Stimulated activated CD8-positive, alpha-beta memory T cell treated with anti-CD3 and anti-CD28 coated beads, Interleukin-7, amount 100 ng/mL, for 4 hours (primary cell): ENCODE measurements at places on chromosomes 1 and 21.

DNA sequence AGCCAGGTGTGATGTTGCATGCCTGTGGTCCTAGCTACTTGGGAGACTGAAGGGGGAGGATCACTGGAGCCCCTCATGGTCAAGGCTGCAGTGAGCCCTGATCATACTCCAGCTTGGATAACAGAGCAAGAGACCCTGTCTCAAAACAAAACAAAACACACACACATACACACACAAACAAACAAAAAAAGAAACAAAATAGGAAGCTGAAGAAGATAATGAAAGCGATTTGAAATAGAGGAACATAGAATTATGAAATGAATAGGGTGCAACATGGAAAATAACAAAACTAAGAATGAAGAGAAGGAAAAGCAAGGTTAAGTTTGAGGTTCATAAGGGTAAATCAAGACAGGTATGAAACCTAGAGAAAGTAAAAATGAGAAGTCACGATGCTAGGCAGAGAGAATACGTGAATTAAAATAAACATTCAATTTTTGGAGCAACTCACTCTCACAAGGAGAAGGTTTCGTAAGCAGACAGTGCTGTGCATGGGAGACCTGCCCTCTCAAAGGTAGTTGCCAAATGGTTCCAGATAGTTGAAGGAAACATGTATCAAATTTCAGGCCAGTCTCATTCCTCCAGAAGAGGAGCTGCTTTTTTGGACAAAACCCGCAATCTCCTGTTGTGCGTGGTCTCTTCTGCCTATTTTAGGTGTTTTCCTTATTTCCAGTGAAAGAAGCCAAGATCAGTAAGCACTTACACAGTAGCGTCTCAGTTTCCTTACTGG lies 3.3 kb downstream of the CD46 start:
- no peak for DNase-seq

DNA sequence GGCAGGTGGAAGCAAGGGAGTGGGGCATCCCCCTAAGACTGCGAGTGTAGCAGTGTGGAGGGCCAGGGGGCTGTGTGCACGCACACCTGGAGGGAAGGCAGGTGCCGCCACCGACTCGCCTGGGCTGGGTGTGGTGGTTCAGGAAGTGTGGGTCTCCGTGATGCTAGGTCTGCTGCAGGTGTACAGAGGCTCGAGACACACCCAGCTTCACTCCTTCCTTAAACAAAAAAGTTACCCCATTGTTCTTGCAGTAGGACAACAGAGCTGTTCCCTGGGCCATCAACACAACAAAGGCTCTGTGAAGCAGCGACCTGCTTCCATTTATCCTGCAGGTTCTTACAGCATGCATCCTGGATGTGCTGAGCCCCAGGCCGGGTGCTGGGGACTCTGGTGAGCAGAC lies 100.4 kb upstream of the TMEM51 start:
- no peak for DNase-seq

DNA sequence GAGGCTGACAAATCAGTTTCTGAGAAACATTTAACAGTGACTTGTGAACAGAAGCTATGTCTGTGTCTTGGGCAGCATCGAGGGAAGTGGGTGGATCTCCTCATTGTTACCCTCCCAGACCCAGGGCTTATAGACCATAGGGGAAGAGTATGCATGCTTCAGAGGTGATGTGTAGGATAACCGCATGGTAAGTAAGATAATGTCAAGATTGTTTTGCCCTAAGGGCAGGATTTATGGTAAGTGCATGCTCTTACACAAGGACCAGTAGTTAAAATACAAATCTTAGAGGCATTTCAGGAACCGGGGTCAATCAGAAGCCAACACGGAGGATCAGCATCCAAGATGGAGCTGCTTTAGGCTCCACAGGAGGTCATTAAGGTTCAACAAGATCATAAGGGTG lies 7.7 kb upstream of the PRMT2 start:
- no peak for DNase-seq

GRCh38 chr1:150352866-150353265 lies 11.1 kb upstream of the RPRD2 start:
- no peak for DNase-seq

GRCh38 chr1:11431941-11432507 lies 46.9 kb upstream of the DISP3 start:
- no peak for DNase-seq

- no peak for DNase-seq
Observed at GRCh38 chr1:54486907-54487306, 61.1 kb upstream of the ACOT11 start.

DNA sequence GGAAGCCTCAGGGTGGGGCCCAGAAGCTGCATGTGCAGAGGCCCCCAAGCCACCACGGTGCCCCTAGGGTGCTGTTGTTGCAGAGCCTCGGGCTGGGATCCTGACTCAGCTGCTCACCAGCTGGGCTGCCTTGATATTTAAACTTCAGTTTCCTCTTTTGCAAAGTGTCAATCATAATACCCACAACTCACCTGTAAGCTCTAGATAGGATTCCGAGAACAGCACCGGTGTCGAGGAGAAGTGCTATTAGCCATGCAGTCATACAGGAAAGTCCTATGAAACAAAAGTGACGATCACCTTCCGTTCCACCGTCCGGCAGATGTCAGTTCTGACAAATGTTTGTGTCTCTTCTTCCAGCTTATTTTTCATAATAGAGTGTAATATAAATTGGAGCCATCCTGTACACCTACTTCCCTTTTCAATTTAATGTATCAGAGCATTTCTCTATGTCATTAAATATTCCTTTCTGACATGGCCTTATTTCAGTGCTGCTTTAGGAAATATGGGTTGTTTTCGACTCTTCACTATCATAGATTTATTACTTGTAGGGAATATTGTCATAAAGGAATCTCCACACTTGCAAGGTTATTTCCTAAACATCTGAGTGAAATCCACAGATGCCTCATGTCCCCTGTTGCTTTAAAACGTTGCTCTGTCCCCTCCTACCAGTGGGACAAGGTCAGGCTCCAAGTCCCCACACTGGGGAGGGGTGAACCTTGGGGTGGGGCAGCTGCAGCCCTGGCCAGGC lies 100.8 kb downstream of the SIK1 start:
- DNase-seq = no peak
